Left hindlimb (tissue), 1 donor: ENCODE measurements at places on chromosomes 12 and 14.

GRCh38 chr12:43982544-43982943, 146.7 kb downstream of the TMEM117 start:
- no peak for DNase-seq

- DNase-seq, result no peak
Observed at GRCh38 chr14:21011136-21011535, 12.0 kb downstream of the SLC39A2 start.

GRCh38 chr12:26863515-26863914, 30.5 kb upstream of the ITPR2 start:
- no peak for DNase-seq

- no peak for DNase-seq
Observed at GRCh38 chr14:70489579-70490200, 37.7 kb downstream of the ADAM21 start.

DNA sequence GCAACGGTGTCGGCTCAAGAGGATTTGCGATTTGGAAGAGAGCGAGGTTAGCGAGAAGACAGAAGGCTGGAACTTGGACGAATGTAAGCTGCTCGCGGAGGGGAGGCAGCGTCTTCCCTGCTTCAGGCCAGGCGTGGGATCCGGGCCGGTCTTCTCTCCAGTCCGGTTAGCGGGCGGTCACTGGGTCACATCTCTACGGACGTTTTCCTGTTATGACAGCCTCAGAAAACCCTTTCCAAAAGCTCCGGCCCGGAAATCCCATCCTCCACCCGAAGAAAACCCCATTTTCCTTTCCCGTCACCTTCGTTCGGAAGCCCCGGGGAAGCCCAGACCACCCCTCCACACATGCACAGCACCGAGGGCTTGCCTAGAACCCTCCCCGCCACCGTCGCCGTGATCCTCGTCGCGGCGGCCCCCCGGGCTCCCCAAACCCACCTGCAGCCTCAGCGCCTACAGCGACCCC, 268 bp downstream of the NDUFB1 start:
- DNase-seq, result peak; percentile 84

GRCh38 chr12:25469861-25470260, 83.2 kb downstream of the LMNTD1 start:
- no peak for DNase-seq

GRCh38 chr12:58787021-58787760, 133.1 kb downstream of the LRIG3 start:
- no peak for DNase-seq

- no peak for DNase-seq
Observed at GRCh38 chr12:12214201-12214600, 52.6 kb downstream of the LRP6 start.

DNA sequence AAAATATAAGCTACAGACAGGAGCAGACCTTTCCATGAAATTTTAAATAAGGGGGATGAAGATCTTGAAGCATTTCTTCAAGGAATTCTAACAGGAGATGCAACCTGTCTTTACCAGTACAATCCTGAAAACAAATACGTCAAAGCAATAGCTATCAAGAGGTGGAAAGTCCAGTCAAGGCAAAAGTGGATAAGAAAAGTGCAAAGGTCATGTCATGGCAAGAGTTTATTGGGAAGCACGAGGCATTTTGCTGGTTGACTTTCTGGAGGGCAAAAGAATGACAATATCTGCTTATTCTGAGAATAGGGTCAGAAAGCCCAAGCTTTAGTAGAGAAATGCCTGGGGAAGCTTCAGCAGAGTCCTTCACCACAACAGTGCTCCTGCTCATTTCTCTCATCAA, 34.3 kb upstream of the PRB4 start:
- DNase-seq, result no peak

DNA sequence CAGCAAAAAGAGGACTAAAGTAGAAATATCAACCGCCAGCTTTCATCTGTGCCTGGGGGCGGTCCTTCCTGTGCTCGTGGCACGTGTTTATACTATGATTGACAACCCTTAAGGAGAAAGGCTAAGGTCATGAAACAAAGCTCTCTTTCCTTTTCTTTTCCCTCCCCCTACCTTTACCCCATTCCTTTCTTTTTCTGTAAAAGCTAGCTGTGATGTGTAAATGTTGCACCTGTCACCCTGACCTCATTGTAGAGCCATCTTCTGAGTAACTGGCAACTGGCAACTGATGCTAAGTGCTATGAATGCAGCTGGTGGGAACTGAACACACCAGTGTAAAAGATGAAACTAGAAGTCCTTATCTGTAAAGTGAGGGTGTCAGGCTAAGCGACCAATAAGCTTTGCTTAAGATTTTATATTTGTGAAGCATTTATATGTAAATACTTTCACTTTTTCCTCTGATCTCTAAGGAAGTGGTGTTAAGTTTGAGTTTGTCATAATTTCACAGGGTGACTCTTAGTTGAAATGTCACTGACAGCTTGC, 102.8 kb upstream of the BCAT1 start:
- DNase-seq, result no peak

DNA sequence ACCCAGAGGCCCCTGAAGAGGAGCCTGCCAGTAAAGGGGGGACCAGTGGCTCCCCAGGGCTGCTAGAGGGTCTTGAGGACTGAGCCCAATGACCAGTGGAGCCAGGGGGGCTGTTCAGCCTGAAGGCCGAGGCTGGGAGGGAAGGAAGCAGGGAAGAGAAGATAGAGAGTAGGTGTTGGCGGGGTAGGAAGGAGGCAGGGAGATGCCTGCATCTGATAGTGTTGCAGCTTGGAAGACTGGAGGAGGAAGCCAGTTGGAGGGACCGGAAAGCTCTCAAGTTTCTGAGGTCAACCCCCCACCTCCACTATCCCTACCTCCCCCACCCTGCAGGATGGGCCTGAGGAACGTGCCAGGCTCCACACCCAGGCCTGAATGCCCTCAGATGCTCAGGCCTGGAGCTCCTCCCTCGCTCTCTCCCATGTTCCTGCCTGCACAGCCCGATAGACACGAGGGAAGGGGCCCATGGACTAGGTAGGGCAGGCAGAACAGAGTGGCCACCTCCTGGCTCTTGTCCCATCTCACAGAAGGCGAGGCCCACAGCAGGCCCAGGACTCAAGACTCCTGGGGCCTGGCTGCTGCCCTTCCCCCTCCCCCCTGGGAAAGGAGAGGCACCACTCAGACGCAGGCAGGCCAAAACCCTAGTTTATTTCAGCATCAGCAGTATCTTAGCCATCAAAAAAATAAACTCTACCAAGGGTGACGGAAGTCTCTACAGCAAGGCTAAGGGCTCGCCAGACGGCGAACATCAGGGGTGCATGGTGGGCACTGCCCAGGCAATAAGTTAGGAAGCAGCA, 3.4 kb downstream of the CKB start:
- no peak for DNase-seq

DNA sequence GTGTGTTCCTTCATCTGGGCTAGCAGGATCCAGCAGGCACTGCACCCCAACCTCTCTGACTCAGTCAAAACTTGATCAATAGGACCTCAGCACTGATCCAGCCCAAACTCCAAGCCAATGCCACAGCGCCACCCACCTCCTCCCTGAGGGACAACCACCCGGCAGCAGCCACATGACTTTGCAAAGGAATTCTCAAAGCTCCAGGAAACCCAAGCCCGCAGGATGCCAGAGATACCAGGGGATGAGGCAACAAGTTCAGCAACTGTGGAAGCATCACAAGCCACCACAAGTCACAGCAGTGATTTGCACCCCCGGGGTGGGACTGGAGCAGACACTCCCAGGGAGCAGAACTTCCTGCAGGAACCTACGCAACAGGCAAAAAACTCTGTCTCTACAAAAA, 37.3 kb downstream of the ACTN1 start:
- no peak for DNase-seq

DNA sequence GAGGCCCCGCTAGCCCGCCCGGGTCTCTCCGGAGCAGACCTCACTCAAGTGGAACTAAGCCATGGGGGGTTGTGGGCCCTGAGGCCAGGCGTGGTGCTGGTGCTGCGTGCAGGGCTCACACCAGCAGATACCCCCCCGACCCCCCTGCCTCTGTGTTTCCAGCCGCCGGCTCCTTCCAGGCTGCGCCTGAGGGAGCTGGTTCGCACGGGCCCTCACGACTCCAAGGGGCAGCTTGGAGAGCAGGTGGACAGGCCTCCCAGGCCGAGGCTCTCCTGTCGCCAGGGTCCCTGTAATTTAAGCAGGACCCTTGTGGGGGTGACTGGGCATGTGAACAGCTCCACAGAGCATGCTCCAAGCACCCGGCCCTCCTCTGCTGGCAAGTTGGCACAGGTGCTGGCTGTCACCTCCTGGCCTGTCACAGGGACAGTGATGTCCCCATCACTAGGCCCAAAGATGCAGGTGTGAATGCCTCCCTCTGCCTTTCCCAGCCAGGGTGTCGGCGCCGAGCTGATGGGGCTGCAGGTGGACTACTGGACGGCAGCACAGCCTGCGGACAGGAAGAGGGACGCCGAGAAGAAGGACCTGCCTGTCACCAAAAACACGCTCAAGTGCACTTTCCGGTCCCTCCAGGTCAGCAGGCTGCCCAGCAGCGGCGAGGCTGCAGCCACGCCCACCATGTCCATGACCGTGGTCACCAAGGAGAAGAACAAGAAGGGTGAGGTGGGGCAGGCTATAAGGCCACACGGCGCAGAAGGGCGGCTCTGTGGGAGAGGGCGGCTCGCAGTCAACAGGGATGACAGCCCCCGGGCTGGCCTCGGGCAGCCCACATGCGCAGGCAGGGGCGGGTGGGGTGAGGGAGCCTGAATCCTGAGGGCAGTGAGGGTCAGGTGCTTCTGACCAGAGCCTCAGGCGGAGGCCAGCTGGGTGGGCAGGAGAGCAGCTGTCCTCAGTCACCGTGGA, 5.9 kb upstream of the TEX22 start:
- DNase-seq, result no peak

DNA sequence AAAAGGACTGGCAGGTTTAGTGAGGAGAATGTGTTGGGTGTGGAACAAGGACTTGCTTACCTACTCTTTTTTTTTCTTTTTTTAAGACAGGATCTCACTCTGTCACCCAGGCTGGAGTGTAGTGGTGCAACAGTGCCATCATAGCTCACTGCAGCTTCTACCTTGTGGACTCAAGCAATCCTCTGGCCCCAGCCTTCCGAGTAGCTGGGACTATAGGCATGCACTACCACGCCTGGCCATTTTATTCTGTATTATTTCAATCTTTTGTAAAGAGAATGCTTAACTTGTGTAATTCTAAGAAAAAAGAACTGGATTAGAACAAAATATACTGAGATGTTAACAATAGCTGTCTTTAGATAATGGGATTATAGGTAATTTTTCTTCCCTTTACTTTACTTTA, 1.9 kb upstream of the VRTN start:
- DNase-seq, result no peak

- DNase-seq, result no peak
Observed at GRCh38 chr12:45975506-45975905, 14.9 kb downstream of the SCAF11 start.

DNA sequence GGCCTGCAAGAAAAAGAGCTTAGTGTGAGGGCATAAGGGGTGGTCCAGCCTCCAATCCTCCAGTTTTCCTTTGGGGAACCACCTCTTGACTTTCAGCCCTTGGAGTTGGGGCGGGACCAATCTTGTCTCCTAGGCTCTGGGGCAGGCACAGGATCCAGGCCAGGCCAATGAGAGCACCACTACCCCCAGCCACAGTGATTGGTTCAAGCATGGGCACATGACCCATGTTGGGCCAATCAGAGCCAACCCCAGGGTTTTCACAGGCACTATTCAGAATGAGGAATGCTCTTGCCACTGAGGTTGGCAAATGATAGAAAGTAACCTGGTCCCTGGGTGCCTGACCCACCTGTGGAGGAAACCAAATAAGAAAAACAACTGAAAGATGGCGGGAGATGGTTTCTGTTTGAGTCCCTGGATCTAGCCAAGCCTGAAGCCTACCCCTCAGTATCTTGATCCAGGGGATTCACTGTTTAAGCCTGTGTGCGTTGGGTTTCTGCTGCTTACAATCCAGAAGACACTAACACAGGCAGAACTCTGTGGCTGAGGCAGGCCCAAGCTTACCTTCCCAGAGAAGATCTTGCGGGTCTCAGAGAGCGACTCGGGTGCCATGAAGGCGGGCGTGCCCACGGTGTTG, 42.9 kb downstream of the P2RX4 start:
- no peak for DNase-seq

DNA sequence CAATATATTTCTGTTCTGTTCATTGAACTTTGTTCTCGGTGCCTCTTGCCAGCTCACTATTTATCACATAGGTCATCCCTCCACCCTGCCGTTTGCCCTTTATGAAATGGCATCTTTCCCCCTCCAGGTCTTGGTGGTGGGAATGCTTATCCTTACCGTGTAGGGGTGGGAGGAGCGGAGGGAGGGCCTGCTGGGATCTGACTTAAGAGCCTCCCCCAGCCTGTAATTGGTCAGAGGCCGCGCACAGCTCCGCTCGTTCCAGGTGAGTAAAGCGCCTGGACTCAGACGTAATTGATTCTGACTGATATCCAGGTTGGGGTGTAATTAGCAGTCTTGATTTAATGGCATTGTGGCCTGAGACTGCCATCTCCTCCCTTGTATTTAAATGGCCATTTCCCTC, 185.3 kb downstream of the TSPAN9 start:
- no peak for DNase-seq

DNA sequence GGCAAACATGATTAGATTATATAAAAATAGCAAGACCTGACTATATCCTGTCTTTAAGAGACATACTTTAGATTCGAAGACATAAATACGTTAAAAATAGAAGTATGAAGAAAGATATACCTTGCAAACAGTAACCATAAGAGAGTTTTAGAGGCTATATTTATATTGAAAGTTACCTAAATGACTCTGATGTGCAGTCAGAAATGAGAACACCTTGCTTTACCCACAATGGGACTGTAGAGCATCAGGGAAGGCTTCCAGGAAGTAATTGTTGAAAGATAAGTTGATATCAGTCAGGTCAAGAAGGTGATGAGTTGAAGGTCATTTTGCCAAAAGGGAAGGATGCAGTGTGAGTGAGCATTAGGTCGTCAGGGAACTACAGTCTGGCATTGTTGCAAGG, 110.2 kb downstream of the NEDD1 start:
- DNase-seq, result no peak

DNA sequence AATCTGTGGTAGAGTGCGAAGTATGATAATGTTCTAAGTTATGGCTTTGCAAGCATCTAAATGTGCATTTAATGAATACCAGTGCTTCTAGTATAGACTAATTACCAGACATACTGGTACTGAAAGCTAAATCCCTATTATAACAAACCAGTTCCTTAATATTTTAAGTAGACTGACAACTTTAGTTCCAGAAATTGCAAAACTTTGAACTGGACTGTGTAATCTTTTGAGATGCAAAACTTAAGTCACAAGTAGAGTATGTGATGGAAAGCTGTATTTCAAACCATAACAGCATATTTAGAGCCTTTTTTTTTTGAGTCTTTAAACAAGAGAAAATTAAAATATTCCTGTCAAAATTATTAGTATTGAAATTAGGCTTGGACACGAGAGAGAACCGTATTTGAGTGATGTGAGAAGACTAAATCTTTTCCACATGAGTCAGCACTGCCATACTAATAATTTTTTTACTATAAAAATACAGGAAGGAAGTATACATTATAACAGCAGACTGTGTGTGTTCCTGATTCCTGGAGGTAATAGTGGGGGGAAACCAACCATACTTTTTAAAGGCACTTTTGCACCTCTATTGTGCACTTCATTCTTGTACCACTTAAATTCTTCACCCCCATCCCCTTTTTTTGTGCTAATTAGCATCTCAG, 45.5 kb downstream of the PPM1A start:
- DNase-seq, result no peak

GRCh38 chr12:119423285-119423684, 88.8 kb downstream of the CCDC60 start:
- DNase-seq, result no peak
